ENCODE measurements at places on chromosomes 12 and 14. TPM values are rescaled to one million over a fixed set of nuclear protein-coding genes. Genes with fewer than 3 reads are reported as not detected.

- H3K4me3 ChIP-seq: no peak overlapping the region
- no peak for DNase-seq
- H3K4me1 ChIP-seq: peaks cover 12% of the 10 kb centered on the region
Measured at GRCh38 chr14:31578266-31578665, 17.1 kb downstream of the NUBPL start.

GRCh38 chr14:103178521-103178920, 55.3 kb downstream of the TNFAIP2 start:
- H3K4me1 ChIP-seq: peaks cover 3% of the 10 kb centered on the region
- H3K36me3 ChIP-seq: no peaks in the 10 kb centered on the region
- H3K27ac ChIP-seq: no peak overlapping the region
- no peaks in the 10 kb centered on the region for H3K27me3 ChIP-seq

DNA sequence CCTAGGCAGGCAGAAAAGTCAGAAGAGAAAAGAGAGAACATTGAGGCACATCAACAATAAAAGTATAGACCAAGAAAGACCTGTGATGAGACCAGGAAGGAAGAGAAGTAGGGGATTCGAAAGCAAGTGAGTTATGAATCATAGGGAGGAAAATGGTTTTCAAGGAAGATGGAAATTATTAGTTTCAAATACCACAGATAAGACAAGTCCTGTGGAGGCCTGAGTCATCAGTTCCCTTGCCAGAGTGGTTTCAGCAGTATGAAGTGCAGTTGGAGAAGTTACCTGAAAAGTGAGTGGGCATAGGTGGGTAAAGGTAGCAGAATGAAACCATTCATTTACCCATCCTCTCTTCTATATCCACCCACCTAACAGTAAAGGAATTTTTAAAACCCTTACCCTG, 25.2 kb upstream of the TSPAN8 start:
- H3K36me3 ChIP-seq: no peaks in the 10 kb centered on the region
- no peak overlapping the region for H3K4me3 ChIP-seq
- H3K27me3 ChIP-seq: no peaks in the 10 kb centered on the region
- no peak overlapping the region for H3K27ac ChIP-seq

DNA sequence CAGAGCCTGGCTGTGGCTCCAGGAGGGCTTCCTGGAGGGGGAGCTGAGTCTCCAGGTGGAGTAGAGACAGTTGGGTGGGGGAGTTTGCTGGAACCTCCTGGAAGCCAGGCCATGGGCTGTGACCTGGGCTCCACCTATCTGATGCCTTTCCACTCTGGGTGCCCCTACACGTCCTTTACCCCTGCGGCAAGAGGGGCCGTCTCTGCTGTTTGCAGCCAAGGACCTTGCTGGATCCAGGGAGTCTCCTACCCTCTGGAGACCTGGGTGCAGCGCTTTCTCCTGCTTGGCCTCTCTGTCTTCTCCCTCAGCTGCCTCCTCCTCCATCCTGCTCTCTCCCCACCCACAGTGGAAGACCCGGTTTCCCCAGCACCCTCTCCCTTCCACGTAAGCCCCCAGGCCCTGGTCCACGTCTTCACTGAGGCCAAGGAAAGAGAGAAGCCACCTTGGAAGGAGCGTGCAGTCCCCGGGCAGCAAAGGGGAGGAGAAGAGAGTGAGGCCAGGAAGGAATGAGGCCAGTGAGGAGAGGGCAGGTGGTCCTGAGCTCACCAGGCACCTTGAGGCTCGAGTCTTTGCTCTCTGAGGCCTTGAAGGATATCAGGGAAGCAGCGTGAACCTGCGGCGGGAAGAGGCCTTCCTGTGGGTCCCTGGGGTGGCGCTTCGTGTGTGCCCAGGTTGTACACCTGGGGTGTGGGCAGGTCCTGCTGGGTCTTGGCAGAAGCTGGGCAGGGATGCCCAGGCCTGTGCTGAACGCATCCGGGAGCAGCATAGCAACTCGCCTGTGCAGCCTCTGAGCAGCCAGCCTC, 294.3 kb upstream of the RTL1 start:
- no peak for DNase-seq
- H3K4me3 ChIP-seq: no peak overlapping the region
- H3K36me3 ChIP-seq: no peaks in the 10 kb centered on the region
- H3K27ac ChIP-seq: no peak overlapping the region
- H3K4me1 ChIP-seq: no peaks in the 10 kb centered on the region

GRCh38 chr14:84401631-84402030, 1128.3 kb upstream of the FLRT2 start:
- H3K27ac ChIP-seq: no peak overlapping the region
- H3K36me3 ChIP-seq: no peaks in the 10 kb centered on the region
- no peaks in the 10 kb centered on the region for H3K27me3 ChIP-seq
- no peak for DNase-seq
- H3K4me1 ChIP-seq: no peaks in the 10 kb centered on the region
- H3K4me3 ChIP-seq: no peak overlapping the region

DNA sequence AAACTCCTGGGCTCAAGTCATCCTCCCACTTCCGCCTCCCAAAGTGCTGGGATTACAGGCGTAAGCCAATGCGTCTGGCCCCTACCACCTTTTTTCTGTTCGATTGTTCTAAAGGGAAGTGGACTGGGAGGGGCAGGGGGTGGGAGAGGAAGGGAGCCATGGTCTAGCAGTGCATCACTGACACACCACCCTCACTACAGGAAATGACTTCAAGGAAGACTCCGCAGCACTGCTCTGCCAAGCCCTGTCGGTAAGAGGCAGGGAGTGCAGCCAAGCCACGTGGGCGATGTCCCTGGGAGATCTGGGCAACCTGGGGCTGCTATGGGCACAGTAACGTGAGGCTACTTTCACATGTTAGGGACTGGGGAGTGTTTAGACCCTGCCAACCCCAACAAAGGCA, 18.0 kb downstream of the LRRC74A start:
- H3K27me3 ChIP-seq: peaks cover 6% of the 10 kb centered on the region
- H3K36me3 ChIP-seq: no peaks in the 10 kb centered on the region

GRCh38 chr14:24313913-24314312, 2.6 kb downstream of the LTB4R start:
- H3K27ac ChIP-seq: peak overlapping the region; percentile 13
- H3K4me3 ChIP-seq: no peak overlapping the region
- no peak for DNase-seq
- peaks cover 16% of the 10 kb centered on the region for H3K36me3 ChIP-seq
- peaks cover 60% of the 10 kb centered on the region for H3K4me1 ChIP-seq

GRCh38 chr14:85316701-85317410, 213.1 kb upstream of the FLRT2 start:
- no peak overlapping the region for H3K27ac ChIP-seq
- no peaks in the 10 kb centered on the region for H3K36me3 ChIP-seq
- no peaks in the 10 kb centered on the region for H3K27me3 ChIP-seq
- H3K4me1 ChIP-seq: no peaks in the 10 kb centered on the region

DNA sequence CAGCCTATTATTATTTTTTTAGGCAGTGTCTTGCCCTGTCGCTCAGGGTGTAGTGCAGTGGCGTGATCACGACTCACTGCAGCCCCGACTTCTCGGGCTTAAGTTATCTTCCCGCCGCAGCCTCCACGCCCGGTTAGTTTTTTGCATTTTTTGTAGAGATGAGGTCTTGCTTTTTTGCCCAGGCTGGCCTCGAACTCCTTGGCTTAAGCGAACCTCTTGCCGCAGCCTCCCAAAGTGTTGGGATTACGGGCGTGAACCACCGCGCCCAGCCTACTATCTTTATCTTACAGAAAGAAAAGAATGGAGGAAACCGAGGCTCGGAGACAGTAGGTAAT, 507 bp upstream of the PTPN11 start:
- peak; percentile 27 for DNase-seq
- H3K27ac ChIP-seq: peak overlapping the region; percentile 96
- H3K36me3 ChIP-seq: peaks cover 19% of the 10 kb centered on the region
- H3K4me3 ChIP-seq: peak overlapping the region; percentile 97

GRCh38 chr12:131598717-131599116, 112.2 kb upstream of the SFSWAP start:
- no peaks in the 10 kb centered on the region for H3K27me3 ChIP-seq
- H3K4me3 ChIP-seq: no peak overlapping the region
- H3K27ac ChIP-seq: no peak overlapping the region

GRCh38 chr12:56151672-56152131, 685 bp upstream of the MYL6B start:
- H3K27me3 ChIP-seq: no peaks in the 10 kb centered on the region
- H3K4me1 ChIP-seq: peaks cover 35% of the 10 kb centered on the region
- peak overlapping the region; percentile 92 for H3K4me3 ChIP-seq
- H3K27ac ChIP-seq: peak overlapping the region; percentile 100
- peaks cover 9% of the 10 kb centered on the region for H3K36me3 ChIP-seq

GRCh38 chr12:95073698-95074520, 491 bp upstream of the NR2C1 start:
- no peaks in the 10 kb centered on the region for H3K27me3 ChIP-seq
- peak overlapping the region; percentile 90 for H3K4me3 ChIP-seq
- peak overlapping the region; percentile 92 for H3K27ac ChIP-seq
- H3K36me3 ChIP-seq: peaks cover 2% of the 10 kb centered on the region
- DNase-seq: peak; percentile 95

DNA sequence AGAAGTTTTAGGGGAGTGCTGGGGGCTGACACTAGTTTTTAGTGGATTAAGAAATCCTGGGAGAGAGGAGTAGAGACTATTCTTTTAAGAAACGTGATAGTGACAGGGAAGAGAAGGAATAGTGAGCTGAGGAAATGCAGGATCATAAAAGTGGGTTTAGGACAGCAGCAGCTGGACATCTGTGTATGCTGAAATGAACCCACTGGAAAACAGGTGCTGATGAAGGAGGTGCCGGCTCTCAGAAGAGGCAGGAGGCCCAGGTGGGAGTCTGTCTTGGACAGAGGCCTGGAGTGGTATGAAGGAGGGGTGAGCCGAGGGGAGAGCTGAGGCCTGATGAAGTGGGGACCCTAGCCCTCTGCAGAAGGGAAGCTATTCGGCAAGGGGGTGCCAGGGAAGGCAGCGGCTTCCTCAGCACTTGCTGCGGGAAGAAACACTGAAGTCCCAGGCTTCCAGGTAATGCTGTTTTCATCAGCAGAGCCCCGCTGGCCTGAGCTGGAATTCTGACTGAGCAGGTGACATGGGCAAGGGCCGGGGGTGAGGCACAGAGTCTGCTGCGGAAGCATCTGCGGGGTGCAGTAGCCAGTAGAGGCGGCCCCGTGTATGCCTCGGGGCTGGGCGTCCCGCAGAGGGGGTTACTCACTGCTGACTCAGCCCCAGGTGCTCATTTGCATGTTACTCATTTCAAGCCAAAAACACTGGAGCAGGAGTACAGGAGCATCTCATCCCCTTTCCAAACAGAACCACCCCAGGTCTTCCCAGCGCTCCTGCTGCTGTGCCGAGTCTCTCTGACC, 89.7 kb downstream of the TMCC3 start:
- H3K4me1 ChIP-seq: no peaks in the 10 kb centered on the region
- peak; percentile 38 for DNase-seq
- no peak overlapping the region for H3K4me3 ChIP-seq
- no peaks in the 10 kb centered on the region for H3K36me3 ChIP-seq
- peaks cover 21% of the 10 kb centered on the region for H3K27me3 ChIP-seq
- H3K27ac ChIP-seq: no peak overlapping the region

GRCh38 chr14:58701156-58701555, 63.4 kb downstream of the DACT1 start:
- no peak overlapping the region for H3K27ac ChIP-seq
- no peaks in the 10 kb centered on the region for H3K4me1 ChIP-seq
- peaks cover 5% of the 10 kb centered on the region for H3K27me3 ChIP-seq
- no peaks in the 10 kb centered on the region for H3K36me3 ChIP-seq
- no peak for DNase-seq

Gene TMEM119
- total RNA-seq: not detected

Gene BATF
- 46.4 TPM for total RNA-seq

Gene HOMEZ
- 11.8 TPM for total RNA-seq

Gene INHBC
- total RNA-seq: not detected

Gene LAG3
- 268 TPM for total RNA-seq

Gene KRT73
- not detected for total RNA-seq

Gene RFX4
- not detected for total RNA-seq

Gene DPY19L2
- total RNA-seq: 6.1 TPM
